ENCODE measurements at places on chromosomes 16 and 17.

- DNase-seq = no peak
Observed at GRCh38 chr17:17624741-17625140, 33.2 kb upstream of the PEMT start.

GRCh38 chr17:78734793-78735641, 47.1 kb downstream of the CYTH1 start:
- DNase-seq = no peak

DNA sequence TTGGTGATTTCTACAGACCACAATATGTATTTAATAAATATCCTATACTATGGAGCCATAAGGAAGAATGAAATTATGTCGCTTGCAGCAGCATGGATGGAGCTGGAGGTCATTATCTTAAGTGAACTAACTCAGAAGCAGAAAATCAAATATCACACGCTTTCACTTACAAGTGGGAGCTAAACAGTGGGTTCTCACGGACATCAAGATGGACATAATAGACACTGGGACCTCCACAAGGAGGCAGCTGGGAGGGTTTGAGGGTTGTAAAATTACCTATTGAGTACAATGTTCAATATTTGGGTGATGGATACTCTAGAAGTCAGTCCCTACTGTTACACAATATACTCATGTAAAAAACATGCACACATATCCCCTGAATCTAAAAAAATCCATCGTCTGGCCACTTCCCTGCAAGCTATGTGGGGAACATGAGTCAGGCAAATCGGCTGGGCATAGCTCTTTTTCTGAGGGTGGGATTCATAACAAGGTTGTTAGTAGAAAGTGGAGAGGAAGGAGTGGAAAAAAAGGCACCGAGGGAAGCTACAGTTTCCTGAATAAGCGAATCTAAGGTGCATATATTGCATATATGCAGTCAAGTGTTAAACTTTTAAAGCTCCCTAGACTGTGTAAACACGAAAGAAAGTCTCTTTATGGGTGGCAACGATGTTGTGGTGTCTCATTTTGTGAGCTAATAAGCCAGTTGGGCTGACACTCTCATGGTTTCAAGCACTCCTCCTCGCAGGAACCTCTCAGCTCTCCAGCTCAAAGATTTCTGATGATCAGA, 135.2 kb upstream of the CPHXL start:
- DNase-seq = no peak

DNA sequence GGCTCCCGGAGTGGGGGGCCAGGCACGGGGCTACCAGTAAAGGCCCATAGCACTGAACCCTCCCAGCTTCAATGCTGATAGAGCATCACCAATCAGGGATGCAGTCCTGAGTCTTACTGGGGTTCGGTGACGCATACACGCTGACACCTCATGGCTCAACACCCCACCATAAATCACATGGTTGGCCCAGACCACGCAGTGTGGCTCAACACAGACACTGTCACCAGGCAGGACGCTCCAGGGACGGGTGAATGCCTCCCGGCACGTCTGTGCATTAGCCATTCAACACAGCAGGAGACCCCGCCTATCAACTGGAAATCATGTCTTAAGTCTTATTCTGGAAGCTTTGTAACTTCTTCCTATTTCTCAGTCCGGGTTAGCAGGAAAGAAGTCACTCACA, 35.0 kb downstream of the NECAB2 start:
- no peak for DNase-seq

DNA sequence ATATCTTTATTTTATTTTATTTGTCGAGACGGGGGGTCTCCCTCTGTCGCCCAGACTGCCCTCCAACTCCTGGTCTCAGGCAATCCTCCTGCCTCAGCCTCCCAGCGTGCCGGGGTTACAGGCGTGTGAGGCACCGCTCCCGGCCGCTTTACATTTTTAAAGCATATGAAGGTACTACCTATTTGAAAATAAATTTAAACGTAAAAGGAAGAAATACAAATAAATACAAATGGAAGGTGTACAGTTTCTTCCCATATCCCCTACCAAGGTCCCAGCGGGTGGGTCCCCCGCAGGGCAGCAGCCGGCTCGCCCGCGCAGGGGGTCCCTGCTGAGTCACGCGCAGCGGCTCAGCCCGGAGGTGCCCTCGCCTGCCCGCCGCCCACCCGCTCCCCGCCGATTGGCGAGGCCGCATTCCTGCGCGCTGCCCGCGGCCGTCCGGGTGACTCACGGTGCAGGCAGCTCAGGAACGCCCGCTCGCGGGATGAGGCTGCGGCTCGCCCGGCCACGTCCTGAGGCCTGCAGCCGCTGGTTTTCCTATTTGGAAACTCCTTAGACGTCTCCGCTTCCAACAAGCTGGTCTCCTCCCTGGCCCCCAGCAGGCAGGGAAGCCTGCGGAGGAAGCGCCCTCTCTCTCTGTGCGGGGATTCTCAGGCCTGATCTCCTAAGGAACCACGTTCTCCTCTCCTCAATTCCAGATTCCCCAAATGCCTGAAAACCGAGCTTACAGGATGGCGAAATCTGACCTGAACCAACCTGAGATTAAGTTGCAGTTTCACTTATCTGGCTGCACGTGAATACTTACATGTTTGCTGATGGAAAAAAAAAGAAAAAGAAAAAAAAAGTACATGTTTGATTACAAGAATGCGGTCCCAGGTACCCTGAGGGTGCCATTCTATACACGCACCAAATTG, 54.8 kb upstream of the MAP3K14 start:
- no peak for DNase-seq

DNA sequence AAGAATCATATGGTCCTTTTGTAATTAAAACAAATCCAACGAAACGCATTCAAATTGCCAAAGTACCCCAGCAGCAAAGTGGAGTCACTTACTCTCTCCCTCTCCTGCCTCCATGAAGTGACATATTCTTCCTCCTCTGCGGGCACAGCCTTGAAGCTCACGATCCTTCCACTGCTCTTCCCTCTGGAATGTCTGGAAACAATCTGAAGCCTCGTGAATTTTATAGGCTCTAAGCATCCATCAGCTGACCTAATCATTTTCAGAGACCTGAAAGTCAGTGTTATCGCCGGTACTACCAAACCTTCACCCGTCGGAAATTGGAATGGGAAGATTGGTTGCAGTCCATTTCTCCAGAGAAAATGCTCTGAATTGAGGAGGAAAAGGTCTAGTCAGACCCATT, 134.5 kb upstream of the FOXF1 start:
- no peak for DNase-seq

GRCh38 chr16:5064915-5065314, 841 bp downstream of the C16orf89 start:
- DNase-seq = no peak

DNA sequence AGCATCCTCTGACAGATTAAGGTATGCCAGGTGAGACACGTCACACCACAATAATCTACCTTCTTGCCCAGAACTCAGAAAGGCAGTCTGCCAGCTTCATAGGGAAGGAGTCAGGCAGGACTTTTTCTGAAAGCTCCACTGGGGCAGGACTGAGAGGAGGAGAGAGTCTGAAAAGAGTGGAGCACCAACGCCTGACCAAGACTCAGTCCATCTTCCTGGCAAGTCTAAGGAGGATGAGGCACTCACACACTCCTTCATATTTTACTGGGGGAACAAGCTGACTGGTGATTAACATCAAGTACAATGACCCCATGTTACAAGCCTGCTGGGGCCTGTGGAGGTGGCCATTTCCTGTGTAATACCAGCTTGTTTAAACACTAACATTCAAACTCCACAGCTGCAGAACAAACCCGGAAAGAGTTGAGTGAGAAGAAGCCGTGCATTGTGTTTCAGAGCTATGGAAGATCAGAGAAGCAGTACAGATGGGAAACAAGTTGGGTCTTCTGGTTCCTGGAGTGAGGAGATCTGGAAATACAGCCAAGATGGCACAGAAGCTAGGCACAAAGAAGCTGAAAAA, 122.4 kb downstream of the HIC1 start:
- no peak for DNase-seq

DNA sequence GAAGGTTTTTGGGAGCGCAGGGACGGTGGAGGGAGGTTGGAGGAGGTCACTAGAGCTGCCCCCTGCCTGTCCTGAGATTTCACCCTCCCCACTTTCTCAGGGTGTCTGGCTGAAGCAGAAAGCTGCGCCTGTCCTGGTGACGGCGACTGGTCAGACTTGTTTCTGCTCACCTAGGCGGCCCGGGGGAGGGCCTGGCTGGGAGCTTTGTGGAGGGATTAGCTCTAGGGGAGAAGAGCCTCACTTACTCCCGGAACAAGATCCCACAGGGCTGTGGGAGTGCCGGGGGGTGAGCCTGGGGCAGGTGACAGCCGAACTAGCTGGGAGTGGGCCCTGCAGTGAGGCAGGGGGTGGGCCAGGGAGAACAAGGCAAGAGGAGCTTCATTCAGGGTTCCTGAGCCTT, 11.5 kb downstream of the NHERF1 start:
- no peak for DNase-seq

DNA sequence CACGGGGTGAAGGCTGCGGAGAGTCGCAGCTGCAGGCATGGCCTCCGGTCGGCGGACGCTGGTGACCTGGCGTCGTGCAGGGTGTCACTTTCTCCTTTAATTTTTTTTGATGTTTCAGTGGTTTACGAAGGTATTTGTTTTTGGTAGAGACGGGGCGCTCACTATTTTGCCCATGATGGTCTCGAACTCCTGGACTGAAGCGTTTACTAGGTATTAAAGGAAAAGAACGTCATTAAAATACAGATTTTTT, 17.1 kb downstream of the ZNF213 start:
- no peak for DNase-seq

DNA sequence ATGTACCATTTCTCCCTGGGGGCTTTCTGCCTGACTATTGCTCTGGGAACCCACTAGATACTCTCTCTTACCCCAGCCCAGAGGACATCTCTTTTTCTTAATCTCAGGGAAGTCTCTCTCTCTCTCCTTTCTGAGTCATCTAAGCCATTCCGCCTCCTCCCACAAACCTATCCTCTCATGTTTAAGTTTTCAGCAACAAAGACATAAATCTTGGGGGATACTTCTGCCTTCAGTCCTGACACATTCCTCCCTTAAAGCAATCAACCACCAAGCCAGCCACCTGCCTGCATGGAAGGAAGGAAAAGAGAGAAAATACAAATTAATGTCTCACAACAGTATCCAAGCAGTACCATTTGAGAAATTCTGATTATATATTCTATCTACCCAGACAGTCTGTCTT, 128.8 kb downstream of the HS3ST2 start:
- DNase-seq = no peak

DNA sequence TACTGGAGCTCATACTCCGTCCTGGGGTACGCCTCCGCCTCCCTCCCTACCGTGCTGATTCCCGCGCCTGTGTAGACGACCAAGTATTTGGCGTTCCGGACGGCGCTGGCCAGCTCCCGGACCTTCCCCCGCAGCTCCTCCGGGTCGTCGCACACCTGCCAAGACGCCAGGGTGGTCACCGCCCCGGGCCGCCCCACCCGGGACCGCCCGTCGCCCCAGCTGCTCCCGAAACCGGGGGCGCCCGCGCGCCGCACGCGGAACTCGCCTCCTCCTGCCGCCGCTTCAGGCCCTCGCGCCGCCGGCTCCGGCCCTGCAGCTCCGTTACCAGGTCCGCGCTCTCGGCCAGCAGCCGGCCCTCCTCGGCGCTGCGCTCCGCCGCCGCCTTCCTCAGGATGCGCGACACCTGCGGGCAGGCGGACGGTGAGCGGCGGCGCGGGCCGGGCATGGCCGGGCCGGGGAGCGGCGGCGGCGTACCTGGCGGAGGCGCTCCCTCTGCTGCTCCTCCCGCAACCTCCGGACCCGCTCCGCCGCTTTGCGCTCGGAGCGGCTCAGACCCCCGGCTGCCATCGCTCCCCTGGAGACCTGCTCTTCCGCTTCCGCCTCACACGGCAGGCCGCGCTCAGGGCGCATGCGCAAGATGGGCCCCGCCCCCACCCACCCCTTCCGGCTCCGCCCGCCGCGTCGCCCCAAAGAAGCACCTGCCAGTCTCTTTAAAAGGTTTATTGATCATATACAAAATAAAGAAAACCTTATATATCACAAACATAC, at the start of gene SIRT7:
Gene SIRT7, minus strand, starts transcription at position 612 of the 768 bp plus-strand sequence. Its CDS starts 45 bp downstream, at position 567.
- peak; percentile 95 for DNase-seq

- DNase-seq = no peak
Observed at GRCh38 chr17:53633856-53634255, 188.9 kb upstream of the KIF2B start.
